CD4-positive, alpha-beta T cell treated with Interleukin-17A for 4 hours (primary cell): ENCODE measurements at places on chromosomes 13 and 19.

DNA sequence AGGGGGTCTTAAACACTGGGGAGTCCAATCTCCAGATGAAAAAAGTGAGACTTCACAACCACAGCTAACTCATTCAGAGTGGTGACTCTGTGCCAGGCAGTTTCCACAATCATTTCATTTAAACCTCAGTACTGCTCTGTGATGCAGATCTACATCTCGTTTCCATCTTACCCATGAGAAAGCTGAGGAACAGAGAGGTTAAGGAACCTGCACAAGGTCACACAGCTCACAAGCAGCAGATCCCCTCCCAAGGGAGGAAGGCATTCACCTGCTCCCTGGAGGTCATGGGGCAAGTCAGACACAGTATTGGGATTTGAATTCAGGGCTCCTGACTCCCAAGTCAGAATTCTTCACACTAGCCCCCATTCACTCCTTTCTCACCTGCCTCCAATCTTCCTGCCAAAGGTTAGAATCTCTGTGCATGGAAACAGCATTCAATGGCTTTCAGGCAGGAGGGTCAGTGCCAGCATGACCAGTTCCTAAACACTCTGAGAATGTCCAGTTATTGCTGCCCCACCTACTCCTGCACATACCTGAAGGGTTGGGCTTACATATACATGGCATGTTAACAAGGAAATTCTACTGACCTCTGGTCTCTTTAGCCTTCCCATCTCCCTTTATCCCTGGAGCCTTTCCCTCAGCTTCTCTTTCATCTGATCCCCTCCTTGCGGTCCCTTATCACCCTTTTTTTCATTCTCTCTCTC, 1.9 kb downstream of the CABP5 start:
- DNase-seq = no peak

DNA sequence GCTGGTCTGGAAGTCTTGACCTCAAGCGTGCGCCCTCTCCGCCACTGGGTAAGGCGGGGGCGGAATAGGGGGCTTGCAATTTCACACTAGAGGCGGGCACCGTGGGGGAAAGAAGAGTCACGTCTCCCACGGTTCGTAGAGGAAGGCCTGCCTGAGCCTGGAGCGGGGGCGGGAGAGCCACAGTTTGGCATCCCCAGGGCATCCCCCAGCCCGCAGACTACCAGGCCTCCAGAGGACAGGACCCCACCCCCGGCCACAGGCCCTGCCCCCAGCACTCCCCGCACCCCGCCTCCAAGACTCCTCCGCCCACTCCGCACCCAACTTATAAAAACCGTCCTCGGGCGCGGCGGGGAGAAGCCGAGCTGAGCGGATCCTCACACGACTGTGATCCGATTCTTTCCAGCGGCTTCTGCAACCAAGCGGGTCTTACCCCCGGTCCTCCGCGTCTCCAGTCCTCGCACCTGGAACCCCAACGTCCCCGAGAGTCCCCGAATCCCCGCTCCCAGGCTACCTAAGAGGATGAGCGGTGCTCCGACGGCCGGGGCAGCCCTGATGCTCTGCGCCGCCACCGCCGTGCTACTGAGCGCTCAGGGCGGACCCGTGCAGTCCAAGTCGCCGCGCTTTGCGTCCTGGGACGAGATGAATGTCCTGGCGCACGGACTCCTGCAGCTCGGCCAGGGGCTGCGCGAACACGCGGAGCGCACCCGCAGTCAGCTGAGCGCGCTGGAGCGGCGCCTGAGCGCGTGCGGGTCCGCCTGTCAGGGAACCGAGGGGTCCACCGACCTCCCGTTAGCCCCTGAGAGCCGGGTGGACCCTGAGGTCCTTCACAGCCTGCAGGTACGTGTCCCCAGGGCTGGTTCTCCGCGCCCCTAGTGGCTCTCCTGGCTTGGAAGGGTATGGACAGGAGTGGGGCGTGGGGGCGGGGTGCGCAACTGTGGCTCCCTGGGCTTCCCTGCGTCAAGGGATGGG, at the start of gene ANGPTL4:
Gene ANGPTL4 (plus strand): TSS at position 353 of the 969 bp plus-strand sequence. CDS start 167 bp downstream, at position 520.
- peak; percentile 67 for DNase-seq

- DNase-seq = peak; percentile 63
Measured at GRCh38 chr19:48745208-48745995, 1.3 kb downstream of the IZUMO1 start.

GRCh38 chr13:30895773-30896172, 10.3 kb upstream of the MEDAG start:
- no peak for DNase-seq

GRCh38 chr19:16283210-16284061, 41.2 kb upstream of the KLF2 start:
- DNase-seq = peak; percentile 67

DNA sequence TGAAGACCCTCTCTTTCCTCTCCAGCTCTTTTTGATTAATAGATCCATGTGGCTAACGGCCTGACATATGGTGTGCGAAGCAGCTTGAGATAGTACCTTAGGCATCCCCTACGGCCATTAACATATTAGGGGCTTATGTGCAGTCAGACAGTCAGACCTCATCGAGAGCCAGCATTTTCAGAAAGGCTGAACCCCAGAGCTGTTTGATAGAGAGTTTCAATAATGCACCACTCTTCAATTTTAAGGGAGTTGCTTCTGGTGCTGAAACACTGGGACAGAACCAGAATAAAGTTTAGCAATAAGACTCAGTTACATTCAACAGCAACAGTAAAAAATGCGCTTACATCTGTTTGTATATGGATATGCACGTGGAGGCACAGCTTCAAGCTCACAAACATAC, 10.8 kb downstream of the POU4F1 start:
- DNase-seq = no peak

DNA sequence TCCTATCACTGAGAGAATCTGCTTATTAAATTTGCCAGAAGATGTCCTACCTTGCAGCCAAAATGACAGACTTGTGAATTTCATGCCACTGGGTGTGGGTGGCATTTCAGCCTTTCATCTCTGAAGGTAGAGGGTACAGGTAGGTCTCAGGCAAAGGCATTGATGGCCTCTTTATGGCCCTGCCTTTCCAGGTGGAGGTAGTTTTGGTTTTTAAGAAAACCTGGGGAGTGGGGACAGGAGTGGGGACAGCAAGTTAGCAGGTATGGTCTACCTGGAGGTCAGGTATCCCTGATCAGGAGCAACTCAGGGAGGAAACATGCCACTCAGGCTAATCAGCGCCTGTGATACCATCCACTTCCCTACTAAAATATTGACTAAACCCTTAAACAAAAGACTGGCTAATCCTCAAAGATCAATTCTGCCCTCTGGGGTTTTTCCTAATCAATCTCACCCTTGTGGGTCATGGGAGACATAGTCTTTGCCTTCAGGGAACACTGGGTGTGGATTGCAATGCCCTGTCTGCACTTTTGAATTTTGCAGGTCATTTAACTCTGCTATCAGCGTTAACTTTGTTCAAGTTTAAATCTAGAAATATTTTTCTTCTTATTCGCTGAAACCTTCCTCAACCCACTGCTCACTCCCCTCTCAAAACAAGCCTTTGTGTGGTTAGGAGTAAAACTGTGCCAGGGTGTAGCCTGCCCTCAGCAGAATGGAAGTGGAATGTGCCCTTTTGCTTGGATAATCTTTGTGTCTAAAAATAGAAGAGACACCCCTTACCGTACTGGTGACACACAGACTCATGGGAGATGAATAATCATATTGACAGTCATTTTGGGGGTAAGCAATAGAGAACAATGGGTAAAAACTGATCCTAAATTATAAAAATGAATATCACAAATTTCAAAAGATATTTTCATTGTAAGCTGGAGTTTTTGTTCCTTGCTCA, 233.7 kb downstream of the COG6 start:
- no peak for DNase-seq

DNA sequence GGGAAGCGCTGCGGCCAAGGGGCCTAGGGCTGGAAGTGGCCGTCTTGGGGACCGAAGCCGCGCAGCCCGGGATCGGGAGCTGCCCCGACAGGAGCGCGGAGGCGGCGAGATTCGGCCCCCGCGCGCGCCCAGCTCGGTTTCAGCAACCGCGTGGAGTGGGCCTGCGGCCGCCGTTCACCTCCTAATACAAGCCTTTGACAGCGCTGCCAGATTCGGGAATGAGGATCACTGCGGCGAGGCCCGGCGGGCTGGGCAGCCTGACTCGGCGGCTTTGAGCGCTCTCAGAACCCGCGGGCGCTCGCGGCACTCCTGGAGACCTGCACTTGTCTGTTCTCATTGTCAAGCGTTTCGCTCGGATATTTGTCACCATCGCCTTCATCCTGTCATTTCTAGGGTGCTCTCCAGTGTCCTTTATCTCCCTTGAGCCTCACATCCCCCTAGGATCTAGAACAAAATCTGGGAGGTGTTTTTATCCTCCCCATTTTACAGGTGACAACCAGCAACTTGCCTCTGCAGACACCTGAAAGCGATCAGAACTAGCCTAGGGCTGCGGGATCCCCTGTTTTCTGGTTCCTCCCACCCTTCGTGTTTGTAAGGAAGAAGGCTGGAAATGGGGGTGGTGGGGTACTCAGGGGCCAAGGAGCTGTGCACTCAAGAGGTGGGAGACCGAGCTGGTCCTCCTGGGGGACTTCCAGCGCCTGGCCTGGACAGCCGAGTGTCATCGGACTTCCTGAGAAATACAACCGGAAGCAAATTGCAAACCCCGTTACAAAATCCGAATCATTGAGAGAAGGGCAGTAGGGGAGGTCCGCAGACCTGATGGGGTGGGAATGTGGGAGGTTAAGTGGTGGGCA, 1.5 kb upstream of the CDX2 start:
- no peak for DNase-seq

DNA sequence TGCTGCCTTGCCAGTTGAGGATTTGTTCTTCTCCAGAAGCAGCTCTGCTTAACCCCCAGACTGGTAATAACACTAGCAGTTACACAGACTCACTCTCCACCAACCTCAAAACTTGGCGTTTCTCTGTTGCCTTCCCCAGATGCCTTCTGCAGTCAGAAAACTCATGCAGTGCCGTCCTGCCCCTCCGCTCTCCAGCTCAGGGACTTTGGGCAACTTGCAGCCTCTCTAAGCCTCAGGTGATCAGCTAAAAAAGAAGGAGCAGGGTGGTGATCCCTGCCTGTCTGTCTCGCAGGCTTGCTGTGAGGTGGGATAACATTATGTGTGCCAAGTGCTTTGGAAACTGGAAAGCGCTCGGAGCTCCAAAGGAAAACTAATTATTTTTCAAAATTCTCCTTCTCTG, 391.6 kb downstream of the HS6ST3 start:
- no peak for DNase-seq

DNA sequence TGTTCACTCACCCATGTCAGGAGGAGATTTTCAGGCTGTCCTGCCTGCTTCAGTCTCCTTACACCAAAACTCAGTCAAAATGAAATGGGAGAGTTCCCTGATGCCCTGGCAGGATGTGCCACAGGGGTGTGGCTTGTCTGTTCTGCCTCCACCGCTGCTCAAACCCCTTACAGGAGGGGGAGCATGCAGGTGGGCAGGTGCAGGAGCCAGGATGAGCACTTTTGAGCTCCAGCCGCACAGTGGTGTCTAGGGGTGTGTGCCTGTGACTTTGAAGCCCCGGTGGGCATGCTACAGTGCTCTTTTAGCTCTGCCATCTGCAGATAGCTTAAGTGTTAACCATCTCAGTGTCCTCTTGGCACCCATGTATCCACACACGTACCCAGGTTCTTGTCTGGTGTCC, 71.9 kb upstream of the IPO5 start:
- no peak for DNase-seq

DNA sequence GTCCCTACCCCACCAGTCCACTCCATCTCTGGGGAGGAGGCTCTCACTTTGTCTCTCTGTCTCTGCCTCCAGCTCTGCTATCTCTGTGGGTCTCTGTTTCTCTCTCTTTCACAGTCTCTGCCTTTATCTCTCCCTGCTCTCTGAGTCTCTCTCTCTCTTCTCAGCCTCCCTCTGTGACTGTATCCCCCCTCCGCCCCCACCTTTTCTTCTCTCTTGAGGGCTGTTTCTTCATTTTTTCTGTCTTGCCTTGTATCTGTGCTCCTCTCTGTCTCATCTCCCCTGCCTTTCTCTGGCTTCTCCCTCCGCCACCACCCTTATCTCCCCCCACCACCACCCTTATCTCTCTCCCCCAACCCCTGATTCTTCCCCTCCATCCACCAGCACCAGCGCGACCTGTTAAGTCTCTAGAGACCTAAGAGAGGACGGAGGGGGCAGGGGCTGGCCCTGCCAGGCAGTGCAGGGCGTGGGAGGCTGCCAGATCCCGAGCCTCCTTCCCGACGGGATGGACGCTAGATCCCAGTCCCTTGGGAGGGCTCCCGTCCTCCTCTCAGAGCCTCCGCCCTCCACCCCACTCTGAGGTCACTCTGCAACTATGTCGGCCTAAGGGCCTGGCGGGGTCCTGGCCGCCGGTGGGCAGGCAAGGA, 1.0 kb downstream of the AXL start:
- no peak for DNase-seq
